Right lobe of liver (tissue), 6 donors: ENCODE measurements at places on chromosomes 3 and 15. TPM values are rescaled to one million over a fixed set of nuclear protein-coding genes. Genes with fewer than 3 reads are reported as not detected.

DNA sequence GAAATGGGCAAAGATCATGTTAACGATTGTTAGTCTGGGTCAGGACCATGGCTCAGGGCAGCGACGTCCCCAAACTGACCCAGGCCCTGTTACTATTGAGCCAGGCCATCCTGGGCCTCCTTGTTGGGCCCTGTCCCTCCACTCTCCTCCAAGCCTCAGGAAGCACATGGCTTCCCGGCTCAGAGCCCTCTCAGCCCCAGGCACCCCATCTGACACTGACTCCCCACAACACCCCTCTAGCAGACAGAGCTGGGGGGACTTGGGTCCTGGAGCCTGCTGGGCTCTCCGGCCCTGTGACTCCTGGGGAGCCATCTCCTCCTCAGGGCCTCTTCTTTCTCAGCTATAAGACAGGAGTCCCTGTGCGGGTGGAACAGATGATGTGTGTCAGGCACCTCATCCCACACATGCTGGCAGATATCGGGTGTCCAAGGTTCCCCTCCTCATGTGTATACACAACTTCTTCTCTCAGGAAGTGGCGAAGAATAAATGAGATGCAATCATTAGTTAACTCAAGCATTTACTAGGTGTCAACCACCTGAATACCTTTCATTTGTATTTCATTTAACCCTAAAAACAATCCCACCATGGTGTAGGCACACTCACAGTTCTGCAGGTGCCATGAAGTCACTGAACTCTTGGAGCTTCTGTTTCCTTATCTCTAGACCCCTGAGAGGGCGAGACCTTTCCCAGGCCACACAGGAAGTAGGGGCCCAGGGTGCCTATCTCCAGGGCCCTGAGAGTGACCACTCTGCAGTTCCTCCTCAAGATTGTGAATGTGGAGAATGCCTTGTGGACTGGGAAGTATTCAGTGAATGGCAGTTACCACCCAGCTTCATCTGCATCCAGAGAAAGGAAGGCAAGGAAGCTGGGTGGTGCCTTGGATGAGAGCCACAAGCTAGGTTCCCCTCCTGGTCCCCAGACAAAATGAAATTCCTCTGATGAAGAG lies 282.5 kb upstream of the TLE3 start:
- no peak for DNase-seq

Gene CASR
- total RNA-seq: 0.13 TPM

GRCh38 chr3:30661098-30661873 lies 54.9 kb downstream of the TGFBR2 start:
- no peak for DNase-seq

GRCh38 chr3:112744825-112745566 lies 101.7 kb downstream of the CD200R1L start:
- no peak for DNase-seq

GRCh38 chr3:172814738-172815137 lies 64.2 kb downstream of the ECT2 start:
- DNase-seq: no peak

DNA sequence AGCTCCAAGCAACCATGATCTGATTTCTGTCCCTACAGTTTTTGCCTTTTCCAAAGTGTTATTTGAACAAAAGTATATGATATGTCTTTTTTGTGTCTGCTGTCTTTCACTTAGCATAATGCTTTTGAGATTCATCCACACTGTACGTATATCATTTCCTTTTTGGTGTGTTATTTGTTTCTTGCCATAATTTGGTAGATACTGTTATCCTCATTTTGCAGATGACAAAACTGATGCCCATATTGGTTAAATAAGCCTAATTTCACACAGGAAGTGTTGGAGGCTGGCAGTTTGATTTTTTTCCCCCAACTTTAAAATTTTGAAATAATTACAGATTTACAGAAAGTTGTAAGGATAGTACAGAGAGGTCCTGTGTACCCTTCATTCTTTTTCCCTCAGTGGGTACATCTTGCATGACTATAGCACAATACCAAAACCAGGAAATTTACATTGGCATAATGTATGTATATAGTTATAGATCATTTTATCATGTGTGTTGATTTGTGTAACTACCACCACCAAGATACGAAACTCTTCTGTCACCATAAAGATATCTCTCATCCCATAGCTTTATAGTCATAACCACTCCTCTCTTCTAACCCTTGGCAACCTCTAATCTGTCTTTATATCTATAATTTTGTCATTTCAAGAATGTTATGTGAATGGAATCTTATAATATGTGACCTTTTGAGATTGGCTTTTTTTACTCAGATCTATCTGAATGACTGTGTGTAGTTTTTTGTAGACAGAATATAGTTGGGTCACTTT lies 55.6 kb downstream of the RASA2 start:
- DNase-seq: no peak

DNA sequence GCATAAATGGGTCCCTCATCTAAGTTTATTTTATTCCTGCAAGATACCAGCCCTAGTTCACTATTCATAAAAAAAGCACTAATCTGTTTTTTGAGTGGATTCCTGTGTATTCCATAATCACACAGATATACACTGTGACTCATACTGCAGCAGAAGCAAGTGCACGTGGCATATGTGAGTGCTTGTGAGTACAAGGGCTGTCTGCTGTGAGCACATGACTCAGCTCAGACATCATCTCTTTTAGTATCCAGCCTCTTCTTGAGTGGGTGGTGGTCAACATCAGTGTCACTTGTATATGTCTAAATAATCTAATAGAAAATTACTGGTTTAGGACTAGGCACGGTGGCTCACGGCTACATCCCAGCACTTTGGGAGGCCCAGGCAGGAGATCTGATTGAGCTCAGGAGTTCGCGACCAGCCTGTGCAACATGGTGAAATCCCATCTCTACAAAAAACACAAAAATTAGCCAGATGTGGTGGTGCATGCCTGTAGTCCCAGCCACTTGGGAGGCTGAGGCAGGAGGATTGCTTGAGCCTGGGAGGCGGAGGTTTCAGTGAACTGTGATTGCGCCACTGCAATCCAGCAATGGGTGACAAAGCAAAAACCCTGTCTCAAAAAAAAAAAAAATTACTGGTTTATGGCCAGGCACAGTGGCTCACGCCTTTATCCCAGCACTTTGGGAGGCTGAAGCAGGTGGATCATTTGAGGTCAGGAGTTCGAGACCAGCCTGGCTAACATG lies 49.8 kb downstream of the NIPA2 start:
- DNase-seq: no peak

Gene CCDC39
- total RNA-seq: not detected

Gene UQCC5
- 0.81 TPM for total RNA-seq

DNA sequence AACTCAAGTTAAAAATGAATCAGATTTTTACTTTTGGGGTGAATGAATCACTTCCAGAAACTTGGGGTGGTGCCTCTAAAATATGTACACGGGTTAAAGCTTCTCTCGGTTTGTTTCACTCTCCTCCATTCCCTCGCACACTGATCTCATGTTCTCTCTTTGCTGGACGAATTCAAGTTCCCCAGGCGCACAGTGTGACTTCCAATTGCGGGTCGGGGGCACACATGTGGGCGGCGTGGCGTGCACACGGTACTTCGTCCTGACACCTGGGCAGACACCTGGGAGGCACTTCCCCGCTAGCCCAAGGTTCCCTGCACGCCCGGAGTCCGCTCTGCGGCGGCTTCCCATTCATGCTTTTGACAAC lies 692 bp downstream of the SCAANT1 start:
- no peak for DNase-seq

GRCh38 chr15:101108461-101108775 lies 143.4 kb downstream of the CHSY1 start:
- no peak for DNase-seq

DNA sequence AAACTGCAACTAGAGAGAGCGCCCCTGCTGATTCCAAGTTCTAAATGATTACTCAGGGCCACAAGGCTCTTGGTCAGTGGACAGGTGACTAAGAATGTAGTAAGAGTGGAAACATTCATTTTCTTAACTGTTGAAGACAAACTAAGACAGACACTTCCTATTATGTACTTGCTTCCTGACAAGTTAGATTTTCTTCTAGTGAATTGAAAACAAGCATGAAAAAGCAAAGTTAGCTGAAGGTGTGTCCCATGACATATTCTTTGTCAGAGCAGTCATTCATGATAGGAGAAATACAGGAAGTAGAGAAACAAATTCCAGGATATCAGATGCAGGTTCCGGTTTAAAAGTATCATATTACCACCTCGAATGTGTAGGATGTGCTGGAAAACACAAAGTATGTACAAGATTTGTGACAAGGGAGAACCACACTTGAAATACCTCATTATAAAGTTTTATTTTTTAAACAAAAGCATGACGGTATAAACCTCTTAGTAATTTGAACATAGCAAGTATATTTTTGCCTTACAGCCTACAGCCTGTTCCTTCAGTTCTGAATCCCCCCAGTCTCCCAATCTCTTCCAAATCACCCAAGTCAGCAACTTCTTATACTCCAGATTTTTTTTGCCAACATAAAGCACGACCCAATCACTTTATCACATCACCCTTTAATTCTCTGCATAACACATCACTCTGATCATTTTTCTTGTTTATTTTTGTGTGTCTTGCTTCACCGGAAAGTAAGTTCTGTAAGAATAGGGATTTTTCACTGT lies 6.2 kb downstream of the TSPAN3 start:
- DNase-seq: no peak

DNA sequence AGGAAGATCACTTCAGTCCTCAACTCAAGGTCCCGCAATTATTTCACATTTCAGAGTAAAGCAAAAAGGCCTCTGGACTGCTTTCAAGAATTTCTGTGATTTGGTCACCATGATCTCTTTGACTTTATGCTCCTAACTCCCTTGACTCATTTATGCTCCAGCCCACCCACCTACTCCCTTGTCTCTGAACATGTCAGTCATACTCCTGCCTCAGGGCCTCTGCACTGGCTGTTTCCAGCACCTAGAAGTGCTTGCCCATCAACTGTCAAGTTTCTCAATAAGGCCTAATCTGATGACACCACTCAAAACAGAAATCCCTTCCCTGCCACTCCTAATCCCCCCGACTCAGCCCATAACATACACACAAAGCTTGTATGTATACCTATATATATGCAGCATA lies 36.1 kb upstream of the CSPG5 start:
- no peak for DNase-seq

GRCh38 chr3:171678971-171679492 lies 131.3 kb downstream of the PLD1 start:
- peak; percentile 23 for DNase-seq

DNA sequence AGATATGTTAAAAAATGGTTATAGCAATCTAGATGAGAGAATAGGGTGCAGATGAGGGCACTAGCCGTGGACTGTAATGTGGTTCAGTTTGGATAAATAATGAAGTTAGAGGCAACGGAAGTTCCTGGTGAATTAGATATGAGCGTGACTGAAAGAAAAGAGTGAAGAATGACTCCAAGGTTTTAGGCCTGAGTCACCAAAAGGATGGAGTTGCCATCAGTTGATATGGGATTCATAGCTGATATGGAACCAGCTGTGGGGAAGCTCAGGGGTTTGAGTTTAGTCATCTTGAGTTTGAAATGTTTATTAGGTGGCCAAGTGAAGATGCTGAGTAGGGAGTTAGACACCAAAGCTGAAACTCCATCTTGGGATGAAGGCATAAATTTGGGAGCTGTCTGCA lies 66.2 kb downstream of the SSR3 start:
- no peak for DNase-seq

GRCh38 chr3:194565597-194566190 lies 67.5 kb downstream of the TMEM44 start:
- no peak for DNase-seq

DNA sequence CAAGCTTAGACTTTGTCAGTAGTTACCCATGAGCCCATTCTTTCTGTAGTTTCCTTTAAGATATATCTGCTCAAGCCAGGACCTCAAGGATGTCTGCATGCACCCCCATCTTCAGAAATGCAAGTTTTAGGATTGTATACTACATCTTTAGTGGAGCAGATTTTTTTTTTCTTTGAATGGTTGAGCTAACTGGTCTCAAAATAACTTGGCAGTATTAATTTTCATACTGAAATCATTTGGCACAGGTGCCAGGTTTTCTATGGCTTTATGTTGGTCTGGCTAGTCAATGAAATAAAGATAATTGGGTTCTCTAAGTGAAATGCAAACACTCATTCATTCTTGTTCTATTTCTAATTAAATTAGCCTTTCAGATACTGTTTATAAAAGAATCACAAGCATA lies 108.9 kb downstream of the ATG7 start:
- DNase-seq: no peak

- DNase-seq: no peak
These were observed 59.7 kb downstream of the LRIG1 start for GRCh38 chr3:66441129-66441528.

DNA sequence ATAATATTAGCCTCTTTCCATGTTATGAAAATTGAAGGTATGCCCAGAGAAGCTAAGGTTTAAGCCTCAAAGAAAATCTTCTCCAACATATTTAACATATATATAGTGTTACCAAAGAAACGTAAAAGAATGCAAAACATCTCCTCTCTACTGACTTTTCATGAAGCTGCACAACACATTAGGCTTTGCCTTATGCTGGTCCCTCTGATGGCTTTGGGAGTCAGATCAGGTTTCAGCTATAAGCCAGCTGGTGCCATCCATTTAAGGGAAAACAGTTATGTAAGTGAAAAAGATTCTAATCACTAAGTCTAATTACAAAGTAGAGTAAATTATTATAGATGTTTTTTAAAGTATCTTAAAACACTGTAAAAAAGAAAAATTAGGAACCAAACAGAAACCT lies 410.5 kb downstream of the LSAMP start:
- no peak for DNase-seq

- no peak for DNase-seq
These were observed 138.4 kb downstream of the IGF1R start for GRCh38 chr15:98786717-98787116.

Gene GASK1A
- total RNA-seq: 6.3 TPM

DNA sequence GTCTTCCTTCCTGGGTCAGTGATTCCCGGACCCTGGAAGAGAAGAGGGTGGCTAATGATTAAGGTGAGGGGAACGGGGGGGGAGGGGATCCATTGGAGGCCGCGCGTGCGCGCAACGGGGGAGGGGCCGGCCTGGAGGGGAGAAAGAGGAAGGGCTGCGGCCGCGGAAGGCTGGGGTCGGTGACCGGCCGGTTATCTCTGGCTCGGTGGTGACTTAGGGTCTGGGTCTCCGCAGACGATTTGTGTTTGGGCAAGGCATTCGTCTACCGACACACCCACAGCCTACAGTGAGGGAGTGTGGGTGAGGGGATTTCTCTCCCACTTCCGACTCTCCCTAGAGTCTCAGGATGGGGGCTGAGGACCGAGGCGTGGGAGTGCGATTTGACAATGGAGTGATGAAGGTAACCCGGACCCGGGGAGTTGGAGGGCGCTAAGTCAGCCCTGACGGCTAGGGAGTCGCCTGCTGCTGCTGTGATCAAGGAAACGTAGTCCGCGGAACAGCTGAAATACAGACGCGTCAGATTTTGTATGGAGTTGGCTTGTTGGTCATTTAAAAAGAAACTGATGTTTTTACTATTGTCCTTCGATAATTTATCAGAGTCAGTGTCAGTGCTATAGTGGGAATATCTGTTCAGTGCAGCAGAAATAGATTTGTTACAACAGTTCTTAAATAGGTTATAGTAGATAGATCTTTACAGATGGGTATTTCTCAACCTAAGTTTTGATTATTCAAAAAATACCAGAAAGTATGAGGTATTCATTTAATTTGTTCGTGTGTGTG lies 733 bp downstream of the RNF111 start:
- peak; percentile 92 for DNase-seq

Gene PLOD2
- total RNA-seq: 27.8 TPM
